ENCODE measurements at places on chromosomes 6 and 20.

GRCh38 chr6:52641388-52641787 is 29.5 kb upstream of the TMEM14A start:
- DNase-seq = no peak

GRCh38 chr6:8539453-8539852 is 104.1 kb upstream of the SLC35B3 start:
- DNase-seq = no peak

GRCh38 chr6:149031859-149032598 is 285.2 kb downstream of the UST start:
- DNase-seq = no peak

- DNase-seq = no peak
Measured at GRCh38 chr6:116932496-116932895, 55.5 kb downstream of the RFX6 start.

GRCh38 chr6:78436335-78436734 is 431.0 kb upstream of the IRAK1BP1 start:
- no peak for DNase-seq

DNA sequence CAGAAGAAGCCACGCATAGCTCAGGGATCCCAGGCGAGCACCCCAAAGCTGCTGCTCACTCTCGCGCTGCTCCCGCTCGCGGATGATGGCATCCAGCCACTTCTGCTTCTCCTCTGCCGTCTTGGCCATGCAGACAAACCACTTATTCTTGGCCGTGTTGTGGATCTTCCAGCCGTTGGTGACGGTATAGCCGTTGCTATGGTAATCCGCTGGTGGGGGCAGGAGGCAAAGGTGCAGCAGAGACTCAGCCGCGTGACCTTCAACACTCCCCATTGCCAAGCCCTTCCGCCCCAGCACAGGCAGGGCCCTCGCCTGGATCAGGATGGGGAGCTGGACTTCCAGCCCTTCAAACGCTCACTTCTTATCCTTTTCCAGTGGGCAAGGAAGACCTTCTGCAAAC is 136.9 kb downstream of the PREX1 start:
- no peak for DNase-seq

GRCh38 chr6:159541296-159541695 is 151.7 kb downstream of the SOD2 start:
- DNase-seq = no peak

GRCh38 chr6:75377386-75377785 is 92.8 kb upstream of the TMEM30A start:
- DNase-seq = no peak

- no peak for DNase-seq
Measured at GRCh38 chr20:1831606-1832005, 63.6 kb upstream of the SIRPA start.

DNA sequence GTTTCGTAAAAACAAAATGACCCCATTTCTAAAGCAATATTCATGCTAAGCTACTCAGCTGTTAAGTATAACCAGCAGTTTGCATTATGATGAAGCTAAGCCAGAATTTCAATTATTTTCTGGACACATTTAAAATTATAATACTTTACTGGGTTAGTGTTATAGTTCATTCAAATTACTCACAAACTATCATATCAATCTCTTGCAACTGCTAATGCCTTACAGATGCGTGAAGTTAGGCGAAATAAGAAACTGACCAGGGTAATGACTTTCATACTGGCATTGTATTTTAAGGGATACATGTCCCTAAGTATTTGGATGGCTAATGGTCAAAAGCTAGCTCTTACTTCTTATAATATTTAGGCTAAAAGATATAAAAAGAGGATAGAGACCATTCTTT is 249.6 kb downstream of the TSHZ2 start:
- no peak for DNase-seq

Data from central memory CD8-positive, alpha-beta T cell (primary cell).